Astrocyte (in vitro differentiated cells and primary cell): ENCODE measurements at places on chromosomes 7 and 10. TPM values are rescaled to one million over a fixed set of nuclear protein-coding genes. Genes with fewer than 3 reads are reported as not detected.

Gene SEMA3E
- 3.7 and 4.6 TPM in 2 replicates for total RNA-seq

DNA sequence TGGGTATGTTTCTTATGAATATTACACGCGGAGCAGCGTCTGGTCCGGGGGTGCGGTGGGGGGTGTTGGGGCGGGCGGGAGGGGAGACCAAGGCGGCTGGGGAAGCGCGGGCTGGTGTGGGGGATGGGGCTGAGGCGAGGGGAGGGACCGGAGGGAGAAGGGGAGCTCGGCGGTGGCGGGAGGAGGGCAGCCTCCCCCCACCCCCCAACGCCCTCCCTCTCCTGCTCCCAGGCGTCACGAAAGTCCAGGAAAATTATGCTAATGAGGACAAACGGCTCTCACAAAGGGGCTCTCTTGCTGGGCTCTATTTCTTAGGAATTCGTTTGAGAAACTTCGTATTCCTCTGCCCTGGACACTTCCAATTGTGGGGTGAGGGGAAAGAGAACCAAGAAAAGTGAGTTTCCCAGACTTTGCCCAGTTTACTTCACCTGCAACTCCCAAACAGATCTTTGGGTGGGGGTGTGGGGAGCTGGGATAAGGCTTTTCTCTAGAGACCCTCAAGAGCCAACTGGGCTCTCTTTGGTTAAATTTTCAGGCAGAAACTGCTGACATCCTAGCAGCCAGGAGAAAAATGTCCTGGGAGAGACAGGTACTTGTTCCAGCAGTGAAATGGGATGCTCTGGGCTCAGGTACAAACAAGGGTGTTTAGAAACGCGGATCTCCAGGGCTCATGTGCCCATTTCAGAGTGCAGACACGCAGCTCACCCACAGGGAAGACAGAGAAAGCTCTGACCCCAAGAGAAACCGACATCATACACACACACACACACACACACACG is 11.7 kb upstream of the HOXA2 start:
- DNase-seq, result peak; percentile 74
- H3K36me3 ChIP-seq, result no peaks in the 10 kb centered on the region
- peaks cover 9% of the 10 kb centered on the region for H3K4me1 ChIP-seq
- H3K27ac ChIP-seq, result peak overlapping the region; percentile 77

DNA sequence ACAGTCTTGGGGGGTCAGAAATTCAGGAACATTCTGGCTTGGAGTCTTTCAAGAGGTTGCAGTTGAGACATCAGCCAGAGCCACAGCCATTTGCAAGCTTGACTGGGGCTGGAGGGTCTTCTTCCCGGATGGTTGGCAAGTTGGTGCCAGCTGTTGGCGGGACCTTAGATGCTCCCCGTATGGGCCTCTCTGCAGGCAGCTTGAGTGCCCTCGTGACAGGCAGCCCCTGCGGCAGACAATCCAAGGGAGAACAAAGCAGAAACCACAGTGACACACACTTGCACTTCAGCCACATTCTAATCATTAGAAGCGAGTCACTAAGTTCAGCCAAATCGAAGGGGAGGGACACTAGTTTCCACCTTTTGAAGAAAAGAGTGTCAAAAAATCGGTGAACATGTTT is 59.4 kb upstream of the MXI1 start:
- no peak overlapping the region for H3K4me3 ChIP-seq
- H3K36me3 ChIP-seq, result no peaks in the 10 kb centered on the region
- H3K4me1 ChIP-seq, result no peaks in the 10 kb centered on the region
- no peak for DNase-seq
- H3K27me3 ChIP-seq, result peaks cover 3% of the 10 kb centered on the region

DNA sequence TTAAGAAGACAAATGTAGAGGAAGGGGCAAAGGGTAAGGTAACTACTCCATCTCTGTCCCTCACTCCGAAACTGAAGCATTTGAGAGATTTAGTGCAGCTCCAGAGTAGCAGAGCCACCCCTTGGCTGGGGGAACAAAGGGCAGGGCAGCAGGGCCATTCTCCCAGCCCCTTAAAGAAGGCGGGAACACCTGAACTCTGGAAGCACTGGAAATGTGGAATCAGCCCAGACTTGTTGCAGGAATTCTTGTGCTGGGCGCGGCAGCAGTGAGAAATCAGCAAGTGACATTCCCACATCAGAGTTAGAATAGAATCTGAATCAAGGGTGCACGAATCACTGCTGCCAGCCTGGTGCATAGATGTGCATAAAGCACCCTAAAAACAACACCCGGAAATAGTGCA is 34.4 kb upstream of the GRM8 start:
- H3K36me3 ChIP-seq, result no peaks in the 10 kb centered on the region
- H3K4me1 ChIP-seq, result no peaks in the 10 kb centered on the region
- no peaks in the 10 kb centered on the region for H3K27me3 ChIP-seq
- DNase-seq, result no peak
- no peak overlapping the region for H3K27ac ChIP-seq

GRCh38 chr7:120617275-120617674 is 240.7 kb downstream of the TSPAN12 start:
- H3K36me3 ChIP-seq, result no peaks in the 10 kb centered on the region
- no peaks in the 10 kb centered on the region for H3K27me3 ChIP-seq
- no peak overlapping the region for H3K27ac ChIP-seq
- H3K4me3 ChIP-seq, result no peak overlapping the region

DNA sequence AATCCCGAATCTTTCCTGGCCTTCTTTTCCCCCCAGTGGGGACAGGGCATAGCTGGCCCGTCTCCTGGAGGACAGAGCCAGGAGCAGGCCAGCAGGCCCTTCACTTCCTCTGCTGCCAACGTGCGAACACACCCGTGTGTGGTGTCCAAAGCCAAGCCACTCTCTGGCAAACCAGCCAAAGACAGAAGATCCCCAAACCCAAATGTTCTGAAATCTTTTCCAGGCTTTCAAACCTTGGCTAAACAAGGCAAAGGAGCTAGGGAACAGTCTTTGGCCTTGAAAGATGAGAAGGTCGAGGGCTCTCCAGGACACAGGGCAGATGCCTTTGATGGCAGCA is 63.0 kb downstream of the PROSER2 start:
- H3K4me3 ChIP-seq, result no peak overlapping the region
- no peak overlapping the region for H3K27ac ChIP-seq
- DNase-seq, result no peak
- no peaks in the 10 kb centered on the region for H3K36me3 ChIP-seq
- peaks cover 8% of the 10 kb centered on the region for H3K4me1 ChIP-seq
- H3K27me3 ChIP-seq, result no peaks in the 10 kb centered on the region

GRCh38 chr7:32470871-32471270 is 19.3 kb downstream of the LSM5 start:
- H3K4me1 ChIP-seq, result no peaks in the 10 kb centered on the region
- H3K4me3 ChIP-seq, result no peak overlapping the region
- H3K36me3 ChIP-seq, result no peaks in the 10 kb centered on the region
- H3K27me3 ChIP-seq, result no peaks in the 10 kb centered on the region
- H3K27ac ChIP-seq, result no peak overlapping the region

DNA sequence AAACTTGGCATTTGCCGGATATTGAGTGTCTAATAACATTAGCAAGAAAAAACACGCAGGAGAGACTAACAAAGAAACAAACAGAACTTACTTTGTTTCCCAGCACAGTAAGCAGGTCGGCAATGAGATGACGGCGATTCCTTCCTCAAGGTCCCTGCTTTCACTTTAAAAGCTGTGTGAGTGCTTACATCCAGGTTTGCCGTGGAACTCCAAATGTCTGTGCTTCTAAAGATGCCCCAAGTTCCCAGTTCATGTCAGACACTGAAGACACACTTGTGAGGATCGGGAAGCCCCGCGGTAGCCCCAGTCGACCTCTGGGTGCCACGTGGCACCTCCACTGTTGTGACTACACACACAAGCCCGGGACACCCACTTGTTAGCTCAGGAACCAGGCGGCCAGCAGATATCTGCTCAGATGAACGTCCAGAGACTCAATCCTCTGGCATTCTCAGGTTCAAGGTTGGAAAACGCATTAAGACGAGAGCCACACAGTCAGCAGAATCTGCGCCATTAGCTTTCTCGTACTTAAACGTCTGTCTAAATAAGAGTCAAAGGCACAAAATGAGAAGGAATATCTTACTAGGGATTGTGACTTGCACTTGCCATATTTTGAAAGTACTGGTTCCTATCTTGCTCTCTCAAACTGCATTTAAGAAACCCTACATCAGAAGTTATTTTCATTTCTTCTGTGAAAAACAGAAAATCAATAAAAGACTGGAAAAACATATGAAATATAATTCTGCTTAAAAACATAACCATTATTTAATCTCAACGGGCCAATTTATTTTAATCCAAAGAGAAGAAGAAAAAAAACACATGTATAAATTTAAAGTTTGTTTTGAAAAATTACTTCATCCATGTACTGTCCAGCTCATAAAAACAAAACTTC is 207.6 kb upstream of the KLF14 start:
- peak overlapping the region; percentile 97 for H3K27ac ChIP-seq
- H3K27me3 ChIP-seq, result no peaks in the 10 kb centered on the region
- peaks cover 28% of the 10 kb centered on the region for H3K4me1 ChIP-seq
- peak overlapping the region; percentile 84 for H3K4me3 ChIP-seq

DNA sequence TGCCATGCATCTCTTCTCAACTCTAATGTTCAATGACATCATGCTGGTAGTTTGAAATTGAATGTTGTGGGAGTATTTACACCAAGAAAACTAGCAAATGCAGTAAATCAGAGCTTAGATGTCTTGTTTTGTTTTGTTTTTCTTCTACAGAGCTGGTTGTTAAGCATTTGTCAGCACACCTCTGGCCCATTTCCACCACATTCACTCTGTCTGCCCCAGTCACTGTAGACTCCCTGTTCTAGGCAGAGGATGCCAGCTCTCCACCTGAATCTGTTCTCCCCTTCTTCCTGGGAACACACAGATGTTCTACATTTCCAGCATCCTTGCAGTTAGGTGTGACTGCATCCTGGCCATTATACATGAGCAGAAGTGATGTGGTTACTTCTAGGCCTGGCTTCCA is 4.1 kb upstream of the ARHGAP22 start:
- no peaks in the 10 kb centered on the region for H3K36me3 ChIP-seq
- no peak overlapping the region for H3K27ac ChIP-seq
- H3K4me1 ChIP-seq, result peaks cover 44% of the 10 kb centered on the region

DNA sequence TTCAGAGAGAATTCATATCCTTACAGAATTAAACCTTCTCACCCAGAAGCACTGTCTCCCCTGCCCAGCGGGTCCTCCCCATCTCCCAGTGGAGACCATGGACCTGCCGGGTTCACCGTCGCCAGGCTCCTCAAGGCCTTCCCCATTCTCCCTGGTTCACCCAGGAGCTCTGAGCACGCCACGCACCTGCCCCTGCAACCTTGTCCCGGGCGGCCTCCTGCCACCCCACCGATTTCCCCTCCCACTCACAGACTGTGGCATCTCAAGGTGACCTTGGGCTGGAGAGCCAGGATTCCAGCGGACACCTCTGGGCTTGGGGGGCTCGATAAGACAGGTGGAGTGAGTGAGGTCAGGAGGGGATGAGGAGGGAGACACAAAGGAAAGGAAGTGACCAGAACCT is 135.3 kb downstream of the PTPRN2 start:
- no peak overlapping the region for H3K4me3 ChIP-seq
- no peaks in the 10 kb centered on the region for H3K27me3 ChIP-seq
- no peak overlapping the region for H3K27ac ChIP-seq
- H3K4me1 ChIP-seq, result no peaks in the 10 kb centered on the region
- H3K36me3 ChIP-seq, result no peaks in the 10 kb centered on the region

- H3K36me3 ChIP-seq, result no peaks in the 10 kb centered on the region
- no peak overlapping the region for H3K27ac ChIP-seq
- H3K4me1 ChIP-seq, result peaks cover 5% of the 10 kb centered on the region
- no peak overlapping the region for H3K4me3 ChIP-seq
- no peaks in the 10 kb centered on the region for H3K27me3 ChIP-seq
- DNase-seq, result no peak
Measured at GRCh38 chr10:95451150-95451549, 110.0 kb downstream of the SORBS1 start.

GRCh38 chr7:148698007-148698396 is 701 bp upstream of the CUL1 start:
- no peaks in the 10 kb centered on the region for H3K36me3 ChIP-seq
- no peaks in the 10 kb centered on the region for H3K27me3 ChIP-seq
- peak overlapping the region; percentile 75 for H3K4me3 ChIP-seq
- peak overlapping the region; percentile 86 for H3K27ac ChIP-seq
- H3K4me1 ChIP-seq, result peaks cover 22% of the 10 kb centered on the region

GRCh38 chr10:8044908-8045725 is 9.4 kb upstream of the GATA3 start:
- H3K27me3 ChIP-seq, result peaks cover 97% of the 10 kb centered on the region
- H3K4me3 ChIP-seq, result peak overlapping the region; percentile 11
- H3K36me3 ChIP-seq, result no peaks in the 10 kb centered on the region
- H3K27ac ChIP-seq, result no peak overlapping the region

- H3K4me1 ChIP-seq, result no peaks in the 10 kb centered on the region
- H3K27ac ChIP-seq, result peak overlapping the region; percentile 23
- peaks cover 28% of the 10 kb centered on the region for H3K27me3 ChIP-seq
- H3K4me3 ChIP-seq, result peak overlapping the region; percentile 81
- DNase-seq, result peak; percentile 5
Measured at GRCh38 chr7:26863518-26864308, 677 bp downstream of the SKAP2 start.

DNA sequence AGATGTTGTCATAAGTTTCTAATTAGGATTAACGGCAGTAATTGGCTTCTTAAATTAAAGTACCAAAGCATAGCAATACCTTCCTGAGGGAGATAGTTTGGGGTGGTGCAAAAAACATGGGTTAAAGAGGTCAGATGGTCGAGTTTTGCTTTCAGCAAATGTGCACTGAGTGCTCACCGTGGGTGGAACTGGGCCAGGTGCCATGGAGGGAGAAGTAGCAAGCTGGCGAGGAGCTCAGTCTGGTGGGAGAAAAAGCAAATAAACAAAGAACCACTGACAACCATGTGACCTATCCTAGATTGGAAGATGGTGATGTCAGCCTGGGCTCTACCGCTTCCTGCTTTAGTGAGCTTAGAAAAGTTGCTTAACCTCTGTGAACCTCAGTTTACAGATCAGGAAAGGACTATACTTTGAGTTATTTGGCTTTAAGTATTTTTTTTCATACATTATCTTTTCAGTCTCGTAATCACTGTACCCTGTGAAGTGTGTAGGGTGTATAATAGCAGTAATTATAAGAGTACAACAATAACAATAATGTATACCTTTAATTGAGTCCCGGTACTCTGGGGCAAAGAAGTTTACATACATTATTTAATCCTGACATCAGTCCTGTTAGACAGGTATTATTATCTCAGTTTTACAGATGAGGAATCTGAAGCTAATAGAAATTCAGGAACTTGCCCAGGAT is 69.0 kb upstream of the PDCD4 start:
- H3K4me3 ChIP-seq, result no peak overlapping the region
- no peaks in the 10 kb centered on the region for H3K36me3 ChIP-seq
- peak overlapping the region; percentile 21 for H3K27ac ChIP-seq
- H3K4me1 ChIP-seq, result peaks cover 17% of the 10 kb centered on the region
